Cerebellum (tissue), 4 donors: ENCODE measurements at places on chromosomes 5 and 9.
A peak's percentile ranks its signal among the peaks of the same experiment; 100 is the strongest.

- no peak for DNase-seq
Observed at GRCh38 chr5:96572864-96573512, 89.2 kb upstream of the CAST start.

DNA sequence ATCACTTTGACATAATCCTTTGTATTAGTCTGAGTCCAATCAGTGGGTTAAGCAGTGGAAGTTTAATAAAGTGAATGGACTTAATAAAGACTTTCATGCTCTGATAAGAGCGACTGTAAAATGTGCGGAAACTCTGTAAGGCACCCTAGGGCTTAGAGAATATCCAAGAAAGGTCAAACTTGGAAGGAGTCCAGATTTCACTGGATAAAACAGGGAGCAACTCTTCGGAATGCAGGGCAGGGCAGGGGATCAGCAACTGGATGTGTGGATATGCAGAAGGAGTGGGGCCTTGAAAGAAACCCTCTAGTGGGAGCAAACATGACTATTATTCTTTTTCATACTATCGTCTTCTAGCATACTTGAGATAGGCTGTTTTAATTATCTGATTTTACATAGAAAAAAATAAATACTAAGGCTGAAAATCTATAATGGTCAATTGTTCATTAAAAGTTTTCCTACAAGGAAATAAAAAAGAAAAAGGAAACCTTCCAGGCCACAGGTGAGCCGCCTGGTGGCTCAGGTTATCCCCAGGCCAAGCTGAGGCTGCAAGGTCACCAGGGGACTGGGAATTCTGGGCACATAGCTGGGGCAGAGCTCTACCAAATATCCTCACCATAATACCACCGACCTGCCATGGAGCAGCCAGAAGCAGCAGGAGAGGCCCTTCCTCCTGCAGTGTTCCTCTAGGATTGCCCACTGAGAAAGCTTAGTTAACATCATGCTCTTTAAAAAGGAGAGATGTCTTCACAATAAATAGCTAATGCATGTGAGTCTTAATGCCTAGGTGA lies 46.3 kb upstream of the CCDC112 start:
- DNase-seq, result no peak

DNA sequence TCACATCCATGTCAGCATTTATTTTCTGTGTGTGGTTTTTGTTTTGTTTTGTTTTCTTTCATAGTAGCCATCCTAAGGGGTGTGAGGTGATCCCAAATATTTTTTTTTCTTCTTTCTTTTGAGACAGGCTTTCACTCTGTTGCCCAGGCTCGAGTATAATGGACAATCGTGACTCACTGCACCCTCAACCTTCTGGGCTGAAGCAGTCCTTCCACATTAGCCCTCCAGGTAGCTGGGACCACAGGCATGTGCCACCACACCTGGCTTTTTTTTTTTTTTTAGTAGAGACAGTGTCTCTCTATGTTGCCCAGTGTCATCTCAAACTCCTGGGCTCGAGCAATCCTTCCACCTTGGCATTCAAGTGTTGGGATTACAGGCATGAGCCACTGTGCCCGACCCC lies 59.1 kb downstream of the CDC42SE2 start:
- DNase-seq, result no peak

DNA sequence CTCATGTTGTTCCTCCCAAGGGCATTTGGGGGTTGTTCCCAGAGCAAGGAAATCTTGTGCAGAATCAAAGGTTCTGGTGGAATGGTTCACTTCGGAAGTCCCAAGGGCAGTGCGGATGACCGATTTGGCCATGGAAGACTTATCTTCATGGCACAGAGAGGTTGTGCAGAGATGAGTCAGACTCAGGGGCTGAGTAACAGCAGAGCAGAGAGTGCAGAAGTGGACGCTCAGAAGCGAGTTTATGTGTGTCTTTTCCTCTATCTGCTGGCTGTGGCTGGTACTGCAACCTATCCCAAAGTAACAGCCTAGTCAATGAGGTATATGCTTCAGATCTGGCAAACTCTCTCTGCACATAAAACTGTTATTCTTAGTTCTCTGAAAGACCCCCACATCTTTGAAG lies 118.1 kb downstream of the DPYSL3 start:
- peak; percentile 15 for DNase-seq

- no peak for DNase-seq
Observed at GRCh38 chr5:67142816-67143215, 53.8 kb downstream of the CD180 start.

- no peak for DNase-seq
Observed at GRCh38 chr5:144028058-144028457, 142.4 kb downstream of the YIPF5 start.

GRCh38 chr5:69284203-69284602 lies 48.4 kb downstream of the CCDC125 start:
- DNase-seq, result no peak

- DNase-seq, result peak; percentile 89
Observed at GRCh38 chr5:14144586-14145434, 1.7 kb downstream of the TRIO start.

DNA sequence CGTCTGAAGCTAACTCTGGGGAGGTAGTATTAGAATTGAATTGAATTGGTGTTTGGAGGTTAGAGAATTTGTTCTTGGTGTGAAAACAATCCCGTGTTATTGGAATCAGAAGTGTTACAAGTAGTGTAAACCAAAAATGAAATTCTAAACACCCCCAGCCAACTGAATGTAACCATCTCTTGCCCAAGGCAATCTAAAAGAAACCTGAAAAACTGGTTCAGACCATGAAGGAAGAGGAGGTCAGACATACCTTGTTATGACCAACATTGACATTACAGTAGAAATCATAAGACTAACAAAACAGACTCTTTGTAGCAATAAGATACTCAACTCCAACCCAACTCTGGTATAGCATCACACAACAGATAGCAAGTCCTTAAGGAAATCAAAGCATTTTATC lies 159.0 kb downstream of the TUSC1 start:
- no peak for DNase-seq

DNA sequence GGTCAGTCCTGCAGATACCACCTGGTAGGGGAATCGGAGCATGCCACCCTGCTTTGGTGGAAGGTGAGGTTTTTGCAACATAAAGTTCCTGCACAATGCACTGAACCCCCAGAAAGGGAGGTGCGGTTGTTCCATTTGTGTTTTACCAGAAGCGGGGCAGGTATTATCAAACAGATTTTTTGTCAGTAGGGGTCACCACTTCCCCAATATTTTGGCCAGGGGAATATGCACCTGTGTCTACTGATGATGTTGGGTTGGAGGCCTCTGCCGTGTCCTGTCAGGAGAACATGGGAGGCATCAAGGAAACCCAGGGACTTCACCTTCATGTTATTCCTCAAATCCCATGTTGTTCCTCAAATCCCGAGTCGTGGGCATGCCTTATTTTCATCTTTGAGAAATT lies 438.7 kb downstream of the NTRK2 start:
- no peak for DNase-seq

GRCh38 chr5:150245111-150245789 lies 44.3 kb downstream of the CAMK2A start:
- no peak for DNase-seq

DNA sequence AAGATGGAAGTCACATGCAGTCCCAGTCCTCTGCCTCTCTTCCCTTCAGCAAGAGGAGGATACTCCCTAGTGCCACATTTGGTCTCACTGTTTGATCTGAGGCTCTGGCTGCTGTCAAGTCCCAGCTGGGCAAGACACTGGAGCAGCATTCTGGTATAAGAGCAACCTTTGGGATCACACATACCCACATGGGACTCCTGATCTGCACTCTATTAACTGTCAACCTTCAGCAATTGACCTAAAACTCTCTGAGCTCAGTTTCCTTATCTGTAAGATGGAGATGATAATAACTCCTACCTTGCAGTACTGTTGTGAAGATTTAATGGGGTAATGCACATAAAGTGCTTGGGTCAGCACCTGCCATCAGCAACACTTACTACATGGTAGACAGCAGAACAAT lies 437.9 kb downstream of the PIK3R1 start:
- DNase-seq, result no peak

DNA sequence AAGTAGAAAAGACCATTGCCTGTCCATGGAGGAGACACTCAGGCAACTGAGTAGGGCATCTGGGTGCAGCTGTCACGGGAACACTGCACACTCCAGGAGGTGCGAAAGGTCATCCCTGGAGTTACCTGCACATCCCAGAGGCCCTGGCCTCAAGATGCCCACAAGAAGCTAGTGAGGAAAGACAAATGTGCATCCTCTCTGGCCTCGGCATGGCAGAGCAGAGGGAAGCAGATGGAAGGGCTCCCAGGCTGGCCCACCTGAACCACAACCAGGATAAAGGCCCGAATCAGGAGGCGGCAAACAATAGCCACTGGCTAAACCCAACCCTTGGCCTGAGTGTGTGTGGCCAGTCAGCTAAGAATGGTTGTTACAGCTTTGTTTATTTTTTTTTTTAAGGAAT lies 231.7 kb downstream of the SYK start:
- no peak for DNase-seq

GRCh38 chr5:149216496-149216895 lies 55.2 kb upstream of the AFAP1L1 start:
- no peak for DNase-seq

- DNase-seq, result no peak
Observed at GRCh38 chr5:102523541-102524175, 24.9 kb upstream of the SLCO6A1 start.

DNA sequence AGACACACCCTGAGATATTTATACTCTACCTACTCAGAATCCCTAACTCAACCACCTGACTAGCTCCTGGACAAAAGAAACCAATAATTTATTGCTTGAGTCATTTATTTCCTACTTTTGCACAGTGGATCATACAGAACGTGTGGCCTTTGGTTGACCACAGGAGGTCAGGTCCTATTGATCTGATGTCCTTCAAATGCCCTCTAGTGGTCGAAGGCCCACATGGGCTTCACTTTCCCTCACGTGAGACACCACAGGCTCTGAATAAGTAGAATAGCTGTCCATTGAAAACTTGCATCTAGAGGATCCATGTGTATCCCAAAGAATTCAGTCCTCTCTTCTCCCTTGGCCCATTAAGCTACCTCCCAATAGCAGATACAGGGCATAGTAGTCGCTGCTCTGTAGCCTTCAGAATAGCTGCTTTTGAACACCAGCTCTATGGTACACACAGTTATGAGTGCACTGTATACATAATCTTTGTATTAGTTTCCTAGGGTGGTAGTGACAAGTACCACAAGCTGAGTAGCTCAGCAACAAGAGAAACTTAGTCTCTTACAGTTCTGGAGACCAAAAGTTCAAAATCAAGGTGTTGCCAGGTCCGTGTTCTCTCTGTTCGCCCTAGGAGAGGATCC lies 177.6 kb upstream of the SMARCA2 start:
- DNase-seq, result no peak

GRCh38 chr5:93990504-93991070 lies 249.2 kb upstream of the POU5F2 start:
- no peak for DNase-seq

DNA sequence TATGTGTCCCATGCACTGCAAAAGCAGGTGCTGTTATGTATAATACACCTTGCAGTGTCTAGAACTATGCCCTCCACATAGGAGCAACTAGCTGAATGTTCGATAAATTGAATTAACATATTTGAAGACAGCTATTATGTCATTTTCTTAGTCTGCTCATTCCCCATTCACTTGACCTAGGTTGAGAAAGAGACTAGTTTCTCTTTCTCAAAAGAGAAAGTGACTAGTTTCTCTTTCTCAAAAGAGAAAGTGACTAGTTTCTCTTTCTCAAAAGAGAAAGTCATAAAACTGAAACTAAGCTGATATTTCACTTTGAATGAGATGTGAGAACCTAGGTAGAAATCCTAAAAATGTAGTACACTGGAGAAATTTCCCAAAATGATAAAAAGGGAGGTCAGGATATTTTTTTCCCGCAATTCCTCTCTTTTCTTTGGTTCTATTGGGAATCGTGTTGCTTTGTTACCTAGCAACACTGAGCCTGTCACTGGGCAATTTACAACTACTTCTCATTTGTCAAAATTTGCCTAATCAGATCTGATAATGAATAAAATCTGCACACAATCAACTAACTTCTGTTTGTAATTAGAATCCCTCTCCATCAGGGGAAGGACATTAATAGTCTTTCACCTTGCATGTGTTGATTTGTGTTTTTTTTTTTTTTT lies 132.0 kb upstream of the GRIA1 start:
- DNase-seq, result no peak

DNA sequence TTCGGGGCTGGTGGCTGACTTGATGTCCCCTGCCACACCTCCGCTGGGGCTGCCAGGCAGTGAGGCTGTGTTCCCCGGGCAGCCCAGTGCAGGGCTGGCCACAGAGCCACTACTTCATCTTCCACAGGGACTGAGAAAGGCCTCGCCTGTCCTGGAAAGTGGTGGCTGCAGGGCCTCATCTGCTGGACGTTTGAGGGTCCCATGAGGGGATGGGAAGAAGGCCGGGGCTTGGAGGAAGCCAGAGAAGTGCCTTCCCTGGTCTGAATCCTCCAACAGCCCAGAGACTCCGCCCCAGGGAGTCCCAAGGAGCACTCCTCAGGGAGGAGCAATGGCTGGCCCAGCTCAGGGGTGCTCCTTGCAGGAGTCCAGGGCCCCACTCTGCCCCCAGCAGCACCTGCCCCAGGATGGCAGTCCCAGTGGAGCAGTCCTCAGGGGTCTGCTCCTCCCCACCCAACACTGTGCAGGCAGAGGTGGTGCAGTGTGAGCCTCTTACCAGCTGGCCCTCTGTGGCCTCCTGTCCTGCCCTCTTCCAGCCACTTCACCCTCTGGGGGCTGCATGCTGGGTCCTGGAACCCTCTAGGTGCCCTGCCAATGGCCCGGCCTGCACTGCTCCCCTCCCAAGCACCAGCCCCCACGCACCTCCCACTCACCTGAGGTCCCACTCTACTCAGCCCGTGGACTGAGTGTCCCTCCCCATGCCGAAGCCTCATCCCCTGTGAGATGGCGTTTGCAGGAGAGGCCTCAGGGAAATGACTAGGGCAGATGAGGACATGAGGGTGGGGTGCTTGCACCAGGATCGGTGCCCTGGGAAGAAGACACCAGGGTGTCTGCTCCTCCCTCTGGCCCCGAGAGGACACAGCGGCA lies 47.3 kb upstream of the COL5A1 start:
- DNase-seq, result no peak

DNA sequence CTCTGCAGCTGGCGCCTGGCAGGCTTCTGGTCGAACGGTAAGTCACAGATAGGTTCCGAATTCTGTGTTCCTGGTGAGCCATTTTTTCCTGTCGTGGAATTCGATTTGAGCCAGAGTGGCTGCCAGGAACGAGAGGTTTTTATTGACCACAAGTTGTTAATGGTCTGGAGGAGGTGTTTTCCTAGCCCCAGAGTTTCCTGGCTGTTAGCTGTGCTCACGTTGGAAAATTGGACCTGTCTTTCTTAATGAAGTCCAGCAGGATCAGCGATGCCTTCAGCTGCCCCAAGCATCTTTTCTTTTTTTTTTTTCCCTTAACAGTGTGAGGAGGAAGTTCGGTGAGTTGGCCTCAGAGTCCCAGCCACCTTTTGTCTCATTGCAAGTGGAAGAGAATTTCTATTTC lies 62.9 kb downstream of the COL5A1 start:
- no peak for DNase-seq

DNA sequence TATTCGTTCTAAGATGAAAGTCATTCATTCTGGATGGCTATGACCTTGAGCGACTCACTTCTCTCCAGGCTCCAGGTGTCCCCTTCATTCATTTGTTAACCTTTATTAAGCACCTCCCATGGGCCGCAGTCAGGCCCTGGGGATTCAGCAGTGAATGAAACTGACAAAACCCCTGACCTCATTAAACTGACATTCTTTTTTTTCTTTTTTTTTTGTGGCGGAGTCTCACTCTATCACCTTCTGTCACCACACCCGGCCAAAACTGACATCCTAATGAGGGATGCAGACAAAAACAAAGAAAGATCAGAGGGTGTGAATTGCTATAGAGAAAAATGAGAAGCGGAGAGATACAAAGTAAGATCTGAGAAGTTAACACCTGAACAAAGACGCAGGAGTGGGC lies 16.5 kb upstream of the ODF2 start:
- DNase-seq, result peak; percentile 41

- no peak for DNase-seq
Observed at GRCh38 chr5:10826971-10827370, 65.9 kb upstream of the DAP start.
